Stimulated activated effector memory CD8-positive, alpha-beta T cell treated with anti-CD3 and anti-CD28 coated beads, Interleukin-12 subunit alpha, Interleukin-12 subunit beta, amount 100 ng/mL, for 72 hours (primary cell): ENCODE measurements at places on chromosomes 16 and 17.

- DNase-seq, result no peak
Observed at GRCh38 chr16:28880955-28881354, 2.7 kb downstream of the ATP2A1 start.

DNA sequence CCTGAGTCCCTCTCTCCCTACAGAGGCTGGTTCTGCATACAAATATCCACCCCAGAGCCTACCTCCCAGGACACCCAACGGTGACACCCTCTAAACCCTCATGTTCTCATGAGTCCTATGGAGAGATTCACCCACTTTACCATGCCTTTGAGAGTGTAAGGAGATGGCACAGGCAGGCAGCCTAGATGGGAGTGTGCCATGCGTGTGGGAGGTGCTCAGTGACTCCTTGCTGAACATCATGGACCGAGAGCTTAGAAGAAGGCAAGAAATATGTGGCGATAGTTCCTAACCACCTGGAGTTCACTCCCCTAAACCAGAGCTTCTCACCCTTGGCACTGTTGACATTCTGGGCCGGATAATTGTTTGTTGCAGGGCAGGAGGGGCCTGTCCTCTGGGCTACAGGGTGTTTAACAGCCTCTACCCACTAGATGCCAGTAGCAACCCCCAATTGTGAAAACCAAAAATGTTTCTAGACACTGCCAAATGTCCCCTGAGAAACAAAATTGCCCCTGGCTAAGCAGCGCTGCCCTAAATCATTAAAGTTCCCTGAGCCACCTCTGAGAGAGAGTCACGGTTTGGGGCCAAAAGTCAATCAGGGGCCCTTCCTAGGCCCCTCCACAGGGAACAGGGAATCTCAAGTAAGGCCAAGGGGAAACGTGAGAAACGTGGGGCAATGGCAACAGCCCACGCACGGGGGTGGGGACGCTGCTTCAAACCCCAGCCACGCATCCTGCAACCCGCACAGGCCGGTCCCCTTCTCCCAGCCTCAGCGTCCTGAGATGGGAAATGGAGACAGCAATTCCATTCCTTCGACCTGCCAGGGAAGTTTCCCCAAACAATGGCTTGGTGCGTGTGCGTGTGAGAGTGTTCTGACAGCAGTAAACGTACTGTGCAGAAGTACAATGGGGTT is 66.8 kb downstream of the C16orf78 start:
- DNase-seq, result no peak

DNA sequence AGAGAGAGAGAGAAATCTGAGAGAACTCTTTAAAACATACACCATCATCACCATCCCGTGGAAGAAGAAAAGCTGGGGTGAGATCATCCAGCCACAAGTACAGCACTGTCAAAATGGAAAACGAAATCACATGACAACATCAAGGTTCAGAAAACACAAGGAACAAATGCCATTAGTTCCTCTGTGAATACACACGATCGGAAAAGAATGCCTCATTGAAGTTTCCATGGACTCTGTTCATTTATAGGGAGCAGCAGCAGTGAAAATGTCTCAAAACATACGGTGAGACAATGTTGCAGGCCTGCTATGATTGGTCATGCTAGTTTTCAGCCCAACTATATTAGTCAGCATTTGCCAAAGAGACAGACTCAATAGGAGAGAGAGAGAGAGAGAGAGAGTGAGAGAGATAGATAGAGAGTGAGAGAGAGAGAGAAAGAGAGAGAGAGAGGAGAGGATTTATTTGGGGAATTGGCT is 4.4 kb downstream of the CFAP97D1 start:
- no peak for DNase-seq

DNA sequence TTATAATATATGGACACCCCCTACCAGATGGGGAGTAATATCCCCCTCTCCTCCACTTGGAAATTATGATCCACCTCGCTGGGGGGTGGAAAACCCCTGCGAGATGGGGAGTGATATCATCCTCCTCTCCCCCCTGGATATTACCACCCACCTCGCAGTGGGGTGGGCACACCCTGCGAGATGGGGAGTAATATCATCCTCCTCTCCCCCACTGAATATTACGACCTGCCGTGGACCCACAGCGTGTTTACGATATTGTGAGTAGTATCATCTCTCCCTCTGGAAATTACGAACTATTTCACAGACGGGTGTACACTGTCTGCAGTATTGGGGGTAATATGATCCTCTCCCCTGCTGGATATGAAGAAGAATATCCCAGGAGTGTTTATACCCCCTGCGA is 228.3 kb upstream of the WSCD1 start:
- DNase-seq, result no peak

DNA sequence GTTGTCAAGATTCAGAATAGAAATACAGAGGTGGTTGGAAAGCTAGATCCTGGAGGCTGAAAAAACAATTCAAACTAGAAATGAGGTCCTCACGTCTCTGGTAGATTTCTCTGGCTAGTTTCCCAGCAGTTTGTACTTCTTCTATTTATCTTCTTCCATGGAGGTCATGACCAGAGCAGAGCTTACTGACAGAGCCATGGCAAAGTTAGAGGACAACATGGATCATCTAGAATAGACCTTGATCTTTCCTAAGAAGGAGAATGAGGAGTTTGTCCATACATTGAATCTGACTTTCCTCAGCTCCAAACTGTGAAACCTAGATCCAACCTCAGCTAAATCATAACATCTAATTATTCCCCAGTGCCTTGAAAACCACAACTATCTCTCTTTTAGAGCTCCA is 900.8 kb upstream of the GOT2 start:
- DNase-seq, result no peak

- no peak for DNase-seq
Observed at GRCh38 chr16:28163699-28164098, 48.1 kb downstream of the XPO6 start.

DNA sequence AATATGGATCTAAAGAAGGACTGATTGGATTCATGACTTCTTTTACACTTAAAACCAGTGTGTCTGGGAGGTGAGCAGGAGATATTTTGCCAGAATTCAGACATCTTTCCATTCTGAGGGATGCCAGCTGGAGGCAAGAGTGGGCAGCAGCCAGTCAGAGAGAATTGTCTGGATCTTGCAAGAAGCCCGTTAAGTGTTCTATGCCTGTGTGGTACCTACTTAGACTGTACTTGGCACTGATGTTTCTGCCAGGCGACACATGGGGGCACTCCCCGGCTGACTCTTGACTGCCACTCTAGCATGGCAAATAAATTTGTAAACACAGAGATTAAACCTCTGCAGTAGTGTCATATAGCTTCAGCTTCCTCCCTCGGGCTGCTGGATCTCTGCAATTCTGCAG is 247.7 kb downstream of the UTP18 start:
- DNase-seq, result no peak

GRCh38 chr17:46944931-46945330 is 22.0 kb downstream of the GOSR2 start:
- DNase-seq, result no peak

- DNase-seq, result no peak
Observed at GRCh38 chr17:28130472-28130871, 88.0 kb downstream of the NLK start.

- DNase-seq, result no peak
Observed at GRCh38 chr17:62625870-62626200, 1.6 kb upstream of the MRC2 start.

DNA sequence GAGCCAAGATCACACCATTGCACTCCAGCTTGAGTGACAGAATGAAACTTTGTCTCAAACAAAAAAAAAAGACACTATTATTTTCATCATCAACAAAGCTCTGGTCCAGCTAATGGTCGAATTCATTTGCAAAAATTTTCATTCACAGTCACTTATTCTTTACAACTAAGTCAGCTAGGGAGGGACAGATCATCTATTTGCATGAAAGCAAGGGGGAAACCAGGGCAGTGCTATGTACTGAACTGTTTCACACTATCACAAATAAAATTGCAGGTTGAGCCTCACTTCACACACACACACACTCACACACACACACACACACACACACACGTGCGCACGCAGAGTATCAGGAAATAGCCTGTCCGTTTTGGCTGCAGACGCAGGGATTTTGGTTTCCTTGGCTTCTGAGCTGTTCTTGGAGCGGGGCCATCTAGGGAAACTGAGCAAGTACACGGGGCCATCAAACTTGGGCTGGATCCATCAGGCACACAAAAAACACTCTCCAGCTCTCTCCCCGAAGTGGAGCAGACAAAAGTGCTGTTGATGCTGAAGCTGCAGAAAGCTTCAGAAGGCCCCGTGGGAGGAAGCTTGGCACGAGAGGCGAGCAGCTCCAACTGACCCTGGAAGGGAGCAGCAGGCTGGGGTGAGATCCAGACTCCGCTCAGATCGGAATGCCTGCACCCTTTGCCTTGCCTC is 44.3 kb upstream of the HELZ start:
- no peak for DNase-seq

- DNase-seq, result no peak
Observed at GRCh38 chr17:48587276-48588073, 2.6 kb downstream of the HOXB3 start.

DNA sequence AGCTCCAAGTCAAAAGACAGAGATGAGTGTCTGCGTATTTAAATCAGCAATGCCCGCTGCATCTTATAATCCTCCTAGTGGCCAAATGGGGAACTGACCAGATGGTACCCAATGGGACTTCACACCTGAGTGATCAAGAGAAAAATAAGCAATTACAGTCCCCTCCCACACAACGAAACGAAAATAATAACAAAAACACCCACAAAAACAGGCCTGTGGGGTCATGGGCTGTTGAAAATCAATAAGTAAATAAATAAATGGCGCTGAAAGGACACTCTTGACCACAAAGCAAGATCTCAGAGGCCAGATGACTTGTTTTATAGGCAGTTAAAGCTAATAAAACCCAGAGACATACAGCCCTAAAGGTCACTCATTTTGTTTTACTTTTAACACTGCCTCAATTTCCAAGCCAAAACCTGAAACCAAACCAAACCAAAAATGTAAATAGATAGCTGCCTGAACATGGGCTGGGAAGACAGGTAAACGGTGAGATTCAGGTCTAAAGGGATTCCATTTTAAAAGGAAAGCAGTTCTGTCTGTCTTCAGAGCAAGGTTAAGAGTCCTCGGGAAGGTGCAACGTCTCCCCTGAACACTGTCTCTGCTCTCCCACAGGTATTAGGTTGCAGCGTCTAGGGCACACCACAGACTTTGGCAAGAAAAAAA is 1.3 kb downstream of the ZNF821 start:
- DNase-seq, result peak; percentile 82

GRCh38 chr16:65068151-65068740 is 53.6 kb downstream of the CDH11 start:
- DNase-seq, result no peak

DNA sequence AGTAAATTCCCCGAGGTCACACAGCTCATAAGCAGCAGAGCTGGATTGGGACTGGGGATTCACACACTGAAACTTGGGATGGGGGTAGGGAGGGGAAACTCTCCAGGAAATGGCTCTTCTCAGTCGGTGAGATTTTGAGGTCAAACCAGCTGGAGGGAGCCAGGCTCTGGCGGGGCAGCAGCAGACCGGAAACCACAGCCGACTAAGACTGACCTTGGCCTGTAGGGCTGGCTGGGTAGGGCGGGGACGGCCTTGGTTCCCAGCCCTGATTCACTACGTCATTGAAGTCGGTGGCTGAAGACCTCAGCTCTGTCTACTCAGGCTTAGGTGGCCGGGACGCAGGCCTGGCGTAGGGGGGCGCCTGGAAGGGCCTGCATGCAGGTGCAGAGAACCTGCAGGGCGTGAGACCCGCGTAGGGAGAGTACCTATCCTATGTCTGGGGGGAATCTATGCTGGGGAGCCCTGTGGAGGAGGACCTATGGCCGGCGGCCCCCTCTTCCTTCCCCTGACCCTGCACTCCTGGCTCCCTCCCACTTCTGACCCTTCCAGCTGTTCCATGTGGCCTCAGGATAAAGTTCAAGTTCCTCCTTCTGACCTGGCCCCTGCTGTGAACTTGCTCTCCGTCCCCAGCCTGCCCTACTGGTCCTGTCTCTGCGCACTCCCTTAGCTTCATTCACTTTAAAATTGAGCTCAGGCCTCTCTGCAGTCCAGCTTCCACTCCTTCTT is 11.9 kb upstream of the SLC4A1 start:
- DNase-seq, result peak; percentile 62

GRCh38 chr16:31143011-31143693 is 6.7 kb downstream of the PRSS36 start:
- no peak for DNase-seq

GRCh38 chr17:2025622-2026309 is 632 bp upstream of the RTN4RL1 start:
- no peak for DNase-seq

GRCh38 chr17:35978346-35978745 is 3.0 kb downstream of the CCL16 start:
- no peak for DNase-seq

DNA sequence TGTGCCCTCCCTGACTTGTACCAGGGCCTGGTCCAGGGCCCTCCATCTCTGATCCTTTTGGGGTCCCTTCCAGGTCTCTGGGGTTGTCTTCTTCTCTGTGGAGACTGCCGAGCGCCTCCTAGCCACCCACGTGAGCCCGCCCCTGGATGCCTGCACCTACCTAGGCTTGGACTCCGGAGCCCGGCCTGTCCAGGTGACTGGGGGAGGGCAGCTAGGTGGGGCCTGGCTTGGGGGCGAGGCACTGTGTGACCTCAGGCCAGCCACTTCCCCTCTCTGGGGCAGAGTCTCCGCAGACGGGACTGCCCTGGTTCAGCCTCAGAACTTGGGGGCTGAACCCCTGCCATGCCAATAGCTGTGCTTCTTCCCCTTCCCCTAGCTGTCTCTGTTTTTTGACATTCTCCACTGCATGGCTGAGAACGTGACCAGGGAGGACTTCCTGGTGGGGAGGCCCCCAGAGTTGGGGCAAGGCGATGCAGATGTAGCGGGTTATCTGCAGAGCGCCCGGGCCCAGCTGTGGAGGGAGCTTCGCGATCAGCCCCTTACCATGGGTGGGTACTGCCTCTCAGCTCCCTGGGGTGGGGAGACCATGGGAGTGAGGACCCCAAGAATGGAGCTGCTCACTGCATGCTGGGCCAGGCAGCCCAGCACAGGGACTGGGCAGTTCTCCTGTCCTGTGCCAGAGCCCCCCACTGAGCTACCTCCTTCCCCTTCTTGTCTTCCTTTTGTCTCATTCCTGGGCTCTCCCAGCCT is 14.6 kb downstream of the FCSK start:
- DNase-seq, result no peak

DNA sequence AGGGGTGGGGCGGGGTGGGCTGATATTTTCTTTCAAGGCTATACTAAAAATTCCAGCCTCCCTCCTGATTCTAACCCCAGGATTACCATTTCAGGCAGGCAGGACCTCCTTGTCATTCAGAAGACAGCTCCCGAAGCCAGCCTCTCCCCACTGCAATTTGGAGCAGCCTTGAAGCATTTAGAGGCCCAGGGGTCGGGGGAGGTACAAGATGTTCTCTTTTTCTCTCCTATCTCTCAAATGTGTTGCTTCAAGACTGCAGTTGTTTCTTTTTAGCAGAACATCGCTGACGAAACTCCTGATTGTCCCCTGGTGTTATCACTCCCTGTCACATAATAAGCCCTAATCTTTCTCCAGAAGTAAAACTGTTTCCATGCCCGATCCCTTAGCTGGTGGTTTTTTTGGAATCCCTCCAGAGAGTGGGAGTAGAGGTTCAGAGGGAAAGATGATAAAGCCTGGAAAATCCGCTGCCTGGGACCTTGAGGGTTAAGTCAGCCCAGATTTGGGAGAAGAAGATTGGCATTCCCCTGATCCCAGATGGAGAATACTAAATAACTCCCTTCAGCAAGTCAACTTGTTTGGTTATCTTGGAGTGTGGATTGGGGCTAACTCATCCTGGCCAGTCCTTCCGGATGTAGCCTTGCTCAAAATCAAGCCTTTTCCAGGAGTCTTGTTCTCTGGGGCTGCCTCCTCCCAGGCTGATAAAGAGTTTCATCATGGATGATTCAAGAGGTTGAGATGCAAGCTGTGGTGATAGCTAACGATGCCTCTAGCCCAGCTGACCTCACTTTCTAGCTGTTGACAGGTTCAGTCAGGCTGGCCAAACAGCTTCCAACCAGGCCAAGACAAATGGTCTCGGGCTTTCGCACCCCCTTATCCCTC is 71.3 kb downstream of the SOX9 start:
- no peak for DNase-seq
